ENCODE measurements at places on chromosomes 5 and 9. TPM values are rescaled to one million over a fixed set of nuclear protein-coding genes. Genes with fewer than 3 reads are reported as not detected.
A peak's percentile ranks its signal among the peaks of the same experiment; 100 is the strongest.

DNA sequence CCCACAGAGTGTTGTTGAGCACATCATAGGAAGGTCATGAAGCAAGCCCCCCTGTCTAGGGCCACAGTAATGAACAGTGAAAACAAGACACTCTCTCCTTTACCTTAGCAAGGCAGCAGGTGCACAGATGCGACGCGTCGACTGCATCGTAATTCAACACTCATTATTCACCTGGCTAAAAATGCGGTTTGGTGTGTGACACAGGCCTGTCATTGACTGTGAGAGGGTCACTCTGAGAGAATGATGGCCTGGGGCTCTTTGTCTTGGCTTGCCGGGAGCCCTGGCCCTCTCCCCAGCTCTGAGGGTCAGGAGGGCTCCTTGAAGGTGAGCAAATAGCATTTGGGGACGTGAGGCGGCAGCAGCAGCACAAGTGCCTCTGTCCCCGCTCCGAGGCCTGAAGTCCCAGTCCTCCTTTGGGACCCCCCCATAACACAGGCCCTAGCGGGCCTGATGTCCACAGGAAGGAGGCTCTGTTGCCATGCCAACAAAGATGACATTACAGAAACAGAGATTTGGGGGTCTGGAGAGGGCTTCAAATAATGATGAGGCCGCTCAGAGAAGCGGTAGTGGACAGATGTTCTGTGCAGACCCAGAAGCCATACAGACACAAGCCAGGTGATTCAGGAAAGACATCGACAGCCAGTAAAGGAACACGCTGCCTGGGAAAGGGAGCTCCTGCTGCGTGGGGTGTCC lies 46.7 kb downstream of the SHB start:
- no peak for DNase-seq

DNA sequence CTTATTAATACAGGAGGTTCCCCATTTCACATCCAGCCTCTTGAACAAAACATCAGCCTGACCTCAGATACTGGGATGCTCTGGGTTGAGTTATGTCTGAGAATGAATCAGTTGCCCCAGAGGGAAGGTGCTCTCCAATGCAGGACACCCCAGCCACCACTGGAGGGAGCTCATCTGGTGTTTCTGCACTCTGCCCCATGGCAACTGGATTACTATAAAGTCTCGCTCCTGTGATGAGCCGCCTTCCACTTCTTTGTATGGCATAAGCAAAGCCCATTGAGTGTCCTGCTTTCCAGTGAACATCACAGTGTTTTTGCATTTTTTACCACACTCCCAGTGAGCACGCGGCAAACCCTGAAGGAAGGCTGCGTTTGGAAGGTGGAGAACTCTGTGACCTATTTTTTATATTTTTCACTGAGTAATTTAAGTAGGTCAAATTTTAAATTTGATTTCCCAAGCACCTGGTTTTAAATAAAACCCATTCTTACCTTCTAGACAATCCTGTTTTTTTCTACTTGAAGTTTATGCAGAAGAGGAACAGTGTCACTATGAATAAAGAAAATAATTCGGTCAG lies 176.9 kb upstream of the WWC1 start:
- peak; percentile 12 for DNase-seq

DNA sequence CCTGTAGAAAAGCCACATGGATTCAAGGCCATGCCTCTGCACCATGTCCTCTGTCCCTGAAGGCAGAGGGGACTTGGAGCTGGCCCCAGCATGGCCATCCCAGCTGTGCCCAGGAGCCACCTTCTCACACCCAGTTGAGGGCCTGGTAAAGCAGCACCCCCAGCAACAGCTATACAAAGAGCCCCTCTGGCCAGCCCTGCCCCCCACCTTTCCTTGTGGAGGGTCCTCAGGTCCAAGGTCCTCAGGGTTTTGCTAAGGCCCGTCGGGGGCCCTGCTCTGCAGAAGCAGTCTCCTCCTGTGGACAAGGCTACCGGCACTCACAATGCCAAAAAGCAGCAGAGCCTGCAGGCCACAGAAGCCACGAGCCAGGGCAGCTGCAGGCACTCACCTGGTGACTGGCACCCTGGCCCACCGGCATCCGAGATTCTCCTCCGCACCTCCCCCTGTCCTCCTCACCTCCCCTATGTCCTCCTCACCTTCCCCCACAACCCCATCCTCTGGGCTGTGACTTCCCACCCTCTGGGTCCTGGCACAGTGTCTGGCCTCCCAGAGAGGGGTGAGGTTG lies 39.9 kb upstream of the LPCAT1 start:
- no peak for DNase-seq

FAM221B gene
- not detected for polyA plus RNA-seq

DNA sequence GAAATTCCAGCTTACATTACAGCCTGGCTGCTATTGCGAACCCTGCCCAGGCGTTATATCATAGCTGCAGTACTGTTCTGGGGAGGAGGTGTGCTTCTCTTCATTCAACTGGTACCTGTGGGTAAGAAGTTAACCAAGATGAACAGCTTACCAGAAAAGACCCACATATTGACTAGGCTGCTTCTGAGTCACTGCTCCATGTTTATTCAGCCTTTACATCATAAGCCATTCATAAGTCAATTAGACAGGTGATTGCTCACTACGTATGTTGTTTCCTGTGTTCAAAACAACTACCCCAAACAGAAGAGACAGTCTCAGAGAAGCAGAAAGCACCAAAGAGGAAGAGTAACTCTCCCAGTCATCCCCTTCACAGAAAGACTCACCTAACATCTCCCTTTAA lies 34.7 kb upstream of the SLC22A5 start:
- peak; percentile 41 for DNase-seq

PCDHB6 gene
- polyA plus RNA-seq: 0.04 TPM

All from endothelial cell of umbilical vein (primary cell).